Stimulated activated naive CD8-positive, alpha-beta T cell treated with anti-CD3 and anti-CD28 coated beads, Interleukin-15, amount 100 ng/mL, for 72 hours (primary cell): ENCODE measurements at places on chromosomes 7 and 10.

GRCh38 chr7:139543801-139544603 lies 20.5 kb downstream of the CLEC2L start:
- DNase-seq = no peak

- DNase-seq = no peak
Observed at GRCh38 chr10:78754269-78755062, 314.3 kb upstream of the ZMIZ1 start.

DNA sequence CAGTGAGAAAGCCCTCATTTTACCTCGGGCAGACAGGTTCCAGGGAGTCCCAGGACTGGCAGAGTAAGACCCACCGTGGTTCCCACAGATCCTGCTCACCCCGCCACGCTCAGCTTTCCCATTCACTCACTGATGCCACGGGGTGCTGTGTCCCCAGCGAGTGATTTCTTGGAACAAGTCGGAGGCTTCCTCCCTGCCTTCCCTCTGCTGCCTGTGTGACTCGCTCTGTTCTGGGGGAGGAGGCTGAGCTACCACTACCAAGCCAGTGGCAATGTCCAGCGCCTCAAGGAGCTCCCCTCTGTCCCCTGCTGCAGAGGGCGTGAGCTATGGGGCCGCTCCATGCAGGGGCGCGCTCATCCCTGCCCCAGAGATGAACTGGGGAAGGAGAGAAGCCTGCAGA lies 12.6 kb downstream of the IL15RA start:
- no peak for DNase-seq

DNA sequence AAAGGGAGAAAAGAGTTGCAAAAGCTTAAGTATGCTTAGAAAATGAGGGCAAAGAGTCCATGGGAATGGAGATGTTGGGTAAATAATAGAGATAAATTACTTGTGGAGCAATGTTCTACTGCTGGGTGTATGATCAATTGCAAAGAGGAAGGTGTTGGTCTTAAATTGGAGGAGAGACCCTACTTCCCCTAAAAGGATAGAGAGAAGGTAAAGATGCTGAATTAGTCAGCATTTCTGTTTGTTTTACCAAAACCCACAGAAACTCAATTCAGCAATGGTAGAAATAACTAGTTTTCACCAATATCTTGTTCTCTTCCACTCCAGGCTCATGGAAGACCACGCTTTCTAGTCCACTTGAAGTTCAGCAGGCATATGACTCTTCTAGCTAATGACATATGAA lies 32.1 kb downstream of the ASB4 start:
- DNase-seq = no peak

- no peak for DNase-seq
Observed at GRCh38 chr10:69677985-69678654, 48.1 kb downstream of the FAM241B start.

DNA sequence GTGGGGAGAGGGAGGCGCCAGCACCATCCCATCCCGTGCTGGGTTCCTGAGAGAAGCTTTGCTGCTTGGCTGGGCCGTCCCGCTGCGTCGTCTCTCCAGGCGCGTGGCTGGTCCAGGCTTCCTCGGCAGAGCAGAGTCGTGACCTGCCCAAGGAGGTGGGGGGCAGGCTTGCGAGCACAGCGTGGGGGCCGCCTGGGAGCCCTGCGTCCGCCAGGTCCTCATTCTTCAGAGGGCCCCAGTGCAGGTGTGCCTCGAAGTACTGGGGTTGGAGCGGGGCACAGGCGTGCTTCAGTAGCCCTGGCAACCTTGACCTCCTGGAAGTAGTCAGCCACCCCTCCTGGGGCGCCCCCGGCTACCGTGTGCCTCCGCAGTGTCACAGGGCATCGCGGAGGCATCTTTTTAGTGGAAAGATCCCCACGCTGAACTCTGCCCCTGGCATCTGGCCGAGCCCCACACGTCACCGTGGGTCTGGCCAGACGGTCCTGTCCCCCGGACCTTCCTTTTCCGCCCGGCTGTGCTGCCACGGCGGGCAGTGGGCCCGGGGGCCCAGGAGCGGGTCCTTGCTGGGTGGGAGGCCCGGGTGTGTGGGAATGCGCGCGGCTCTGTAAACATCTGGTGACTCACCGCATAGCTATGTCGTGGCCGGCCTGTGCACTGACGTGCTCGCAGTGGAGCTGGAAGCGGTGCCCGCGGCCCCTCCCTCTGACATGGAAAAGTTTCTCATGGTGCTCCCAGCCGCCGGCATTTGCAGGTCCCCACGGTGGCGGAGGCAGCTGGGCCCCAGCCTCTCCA lies 6.4 kb downstream of the MAFK start:
- DNase-seq = no peak

- no peak for DNase-seq
Observed at GRCh38 chr7:128115336-128115820, 84.1 kb upstream of the LRRC4 start.

GRCh38 chr10:13555884-13556510 lies 27.2 kb upstream of the BEND7 start:
- DNase-seq = no peak

GRCh38 chr7:33191340-33191739 lies 62.0 kb downstream of the BBS9 start:
- DNase-seq = no peak

- DNase-seq = no peak
Observed at GRCh38 chr7:147498081-147498480, 1092.5 kb upstream of the C7orf33 start.

DNA sequence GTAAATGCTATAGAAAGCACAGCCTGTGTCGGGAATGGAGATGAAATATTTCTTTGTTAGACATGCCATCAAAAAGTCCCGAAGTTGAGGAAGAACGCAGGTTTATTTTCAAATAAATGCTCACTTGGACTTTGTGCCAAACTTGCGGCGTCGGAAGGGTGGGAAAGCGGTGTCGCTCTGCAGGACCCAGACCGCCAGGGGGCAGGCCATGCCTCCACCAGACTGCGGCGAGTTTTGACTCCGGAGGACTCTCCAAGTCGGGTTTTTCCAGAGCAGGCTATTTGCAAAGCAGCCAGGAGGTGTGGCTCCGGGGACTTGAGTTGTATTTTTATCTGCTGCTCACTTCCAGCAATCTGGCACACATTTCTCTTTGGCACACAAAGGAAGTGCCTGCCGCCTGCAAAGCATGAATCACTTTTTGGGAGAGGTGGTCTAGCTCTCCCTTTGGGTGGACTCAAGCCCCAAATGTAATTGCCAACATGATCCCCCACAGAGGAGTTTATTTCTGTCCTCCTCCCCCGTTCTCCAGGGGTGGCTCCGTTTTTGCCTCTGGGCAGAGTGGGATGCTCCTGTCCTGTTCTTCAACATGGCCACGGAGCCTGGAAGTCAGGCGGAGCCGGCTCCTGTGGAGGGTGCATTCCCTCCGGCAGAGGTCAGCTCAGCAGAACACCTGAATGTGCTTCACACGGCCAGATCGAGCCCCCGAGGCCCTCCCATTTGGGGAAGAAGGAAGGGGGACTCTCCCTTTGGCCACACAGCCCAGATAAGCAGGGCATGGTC lies 82.3 kb upstream of the GPR26 start:
- DNase-seq = peak; percentile 31

DNA sequence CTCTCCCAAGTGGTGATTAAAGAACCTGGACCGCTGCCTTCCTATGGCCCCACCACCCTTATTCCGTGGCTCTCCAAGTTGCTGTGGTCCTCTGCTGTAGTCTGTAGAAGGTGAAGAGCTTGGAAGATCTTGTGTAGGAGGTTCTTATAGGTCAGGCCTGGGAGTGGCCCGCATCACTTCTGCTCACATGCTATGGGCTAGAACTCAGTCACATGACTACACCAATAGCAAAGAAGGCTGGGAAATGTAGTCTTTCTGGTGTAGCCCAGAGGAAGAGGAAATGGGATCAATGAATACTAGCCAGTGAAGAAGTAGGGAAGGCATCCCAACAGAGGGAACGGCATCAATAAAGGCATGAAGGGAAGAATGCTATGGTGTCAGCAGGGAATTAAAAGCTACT lies 41.3 kb upstream of the AOAH start:
- DNase-seq = no peak

DNA sequence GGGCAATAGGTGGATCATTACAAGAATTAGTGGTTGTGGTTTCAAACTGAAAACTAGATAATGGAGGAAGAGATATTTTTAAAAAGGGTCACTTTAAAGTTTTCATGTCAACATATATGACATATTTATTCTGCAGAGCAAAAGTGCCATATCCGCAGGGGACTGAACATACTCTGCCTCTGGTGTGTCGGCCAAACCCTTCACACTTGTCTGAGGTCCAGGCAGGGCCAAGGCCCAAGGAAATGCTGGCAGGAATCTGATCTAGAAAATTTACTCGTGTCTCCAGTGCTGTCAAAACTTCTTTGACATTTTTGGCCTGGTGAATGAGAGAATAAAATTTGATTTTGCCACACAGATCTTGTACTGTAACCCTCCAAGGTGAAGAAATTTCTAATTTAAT lies 562.3 kb downstream of the CCSER2 start:
- DNase-seq = no peak

GRCh38 chr7:33933611-33934281 lies 28.4 kb downstream of the BMPER start:
- DNase-seq = no peak

- DNase-seq = no peak
Observed at GRCh38 chr7:47256016-47256415, 325.9 kb downstream of the TNS3 start.

GRCh38 chr10:50310560-50311174 lies 59.4 kb upstream of the ASAH2 start:
- peak; percentile 19 for DNase-seq
